ENCODE measurements at places on chromosomes 1 and 21.

DNA sequence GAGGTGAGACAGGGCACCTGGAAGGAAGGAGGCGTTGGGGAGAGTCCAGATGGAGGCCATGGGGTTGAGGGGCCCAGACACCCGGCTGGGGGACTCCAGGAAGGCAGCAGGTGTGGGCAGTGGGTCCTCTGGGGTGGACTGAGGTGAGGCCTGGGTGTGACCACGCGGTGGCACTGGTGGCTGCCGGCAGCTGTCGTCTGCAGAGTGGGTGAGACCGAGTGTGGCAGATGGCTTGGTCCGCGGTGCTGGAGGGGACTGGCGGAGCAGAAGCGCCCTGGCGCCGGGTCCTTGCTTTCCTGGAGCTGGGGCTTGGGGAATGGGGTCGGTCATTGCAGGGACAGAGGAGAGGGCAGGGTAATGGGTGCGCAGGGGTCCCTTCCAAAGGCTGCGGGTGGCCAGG lies 12.5 kb downstream of the AGRN start:
- no peak for DNase-seq

GRCh38 chr1:106678279-106679050 lies 378.0 kb upstream of the PRMT6 start:
- DNase-seq, result no peak

DNA sequence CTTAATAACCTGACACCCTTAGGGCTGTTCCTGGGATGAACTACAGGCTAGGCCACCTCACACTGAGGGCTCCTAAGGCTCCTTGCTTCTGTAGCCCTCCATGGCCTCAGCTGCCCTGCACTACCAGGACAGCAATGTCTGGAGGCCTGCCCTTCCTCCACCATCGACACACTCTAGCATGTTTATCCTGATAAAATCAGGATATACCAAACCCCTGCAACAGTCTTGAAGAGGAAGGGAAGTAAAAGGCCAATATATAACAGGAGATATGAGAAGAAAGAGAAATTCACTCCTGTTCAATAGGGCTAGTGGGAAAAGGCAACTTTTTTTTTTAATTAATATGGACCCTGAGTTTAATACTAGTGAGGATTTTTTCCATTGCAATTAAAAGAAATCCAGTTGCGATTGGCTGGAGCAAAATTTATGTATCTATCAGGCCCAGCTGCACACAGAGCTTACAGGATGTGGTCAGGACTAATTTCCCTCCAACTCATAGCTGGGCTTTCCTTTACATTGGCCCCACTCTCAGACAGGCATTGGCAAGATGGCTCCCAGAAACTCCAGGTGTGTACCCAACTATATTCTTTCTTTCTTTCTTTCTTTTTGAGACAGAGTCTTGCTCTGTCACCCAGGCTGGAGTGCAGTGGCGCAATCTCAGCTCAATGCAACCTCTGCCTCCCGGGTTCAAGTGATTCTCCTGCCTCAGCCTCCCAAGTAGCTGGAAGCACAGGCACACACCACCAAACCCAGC lies 13.5 kb upstream of the ATP2B4 start:
- DNase-seq, result no peak

- DNase-seq, result peak; percentile 82
Measured at GRCh38 chr1:58784758-58785441, 1.1 kb upstream of the JUN start.

DNA sequence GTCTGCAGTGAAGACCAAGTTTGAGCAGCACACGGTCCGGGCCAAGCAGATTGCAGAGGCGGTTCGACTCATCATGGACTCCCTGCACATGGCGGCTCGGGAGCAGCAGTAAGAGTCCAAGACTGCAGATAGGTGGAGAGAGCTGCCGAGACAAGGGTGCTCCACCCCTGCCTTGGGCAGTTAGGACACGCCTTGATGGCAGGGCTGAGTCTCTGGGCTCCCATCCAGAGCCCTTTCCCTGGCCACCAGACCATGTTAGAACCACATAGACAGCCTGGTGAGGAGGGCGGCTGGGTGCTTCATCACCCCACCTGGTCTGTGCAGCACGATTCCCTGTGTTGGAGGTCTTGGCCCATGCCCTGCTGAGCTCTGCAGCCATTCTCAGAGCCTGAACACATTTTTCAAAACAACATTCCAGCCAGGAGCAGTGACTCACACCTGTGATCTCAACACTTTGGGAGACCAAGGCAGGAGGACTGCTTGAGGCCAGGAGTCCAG lies 17.3 kb upstream of the MIIP start:
- DNase-seq, result no peak
